ENCODE measurements at places on chromosomes 2 and 18. TPM values are rescaled to one million over a fixed set of nuclear protein-coding genes. Genes with fewer than 3 reads are reported as not detected.

Gene RFX8
- not detected for total RNA-seq

- no peaks in the 10 kb centered on the region for H3K4me1 ChIP-seq
- DNase-seq, result no peak
- H3K27me3 ChIP-seq, result no peaks in the 10 kb centered on the region
- no peak overlapping the region for H3K27ac ChIP-seq
- no peaks in the 10 kb centered on the region for H3K36me3 ChIP-seq
These were observed 1.9 kb downstream of the DOK6 start for GRCh38 chr18:69402533-69402989.

Gene RAX
- not detected for total RNA-seq

Gene CLK1
- 57.0 TPM for total RNA-seq

GRCh38 chr2:227817336-227817735 lies 3.7 kb downstream of the CCL20 start:
- no peaks in the 10 kb centered on the region for H3K36me3 ChIP-seq
- no peaks in the 10 kb centered on the region for H3K27me3 ChIP-seq
- peak overlapping the region; percentile 55 for H3K4me3 ChIP-seq
- H3K27ac ChIP-seq, result peak overlapping the region; percentile 98
- H3K4me1 ChIP-seq, result peaks cover 56% of the 10 kb centered on the region
- DNase-seq, result no peak

DNA sequence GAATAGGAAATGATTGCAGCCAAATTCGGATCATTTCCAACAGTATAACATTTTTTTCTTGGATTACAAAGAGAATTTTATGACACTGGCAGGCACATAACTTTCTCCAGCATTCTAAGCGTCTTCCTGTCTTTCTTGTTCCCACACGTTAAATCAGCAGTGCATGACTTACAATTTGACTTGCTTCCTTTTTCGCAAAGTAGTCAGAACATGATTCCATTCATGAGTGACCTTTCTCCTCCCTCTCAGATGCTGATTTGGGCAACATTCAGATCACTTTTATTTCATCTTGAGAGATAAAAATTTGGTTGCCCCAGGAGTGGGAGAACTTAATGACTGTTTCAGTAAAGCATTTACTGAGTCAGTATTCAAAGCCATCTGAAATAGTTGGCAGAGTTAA lies 858.7 kb upstream of the ACVR2A start:
- no peaks in the 10 kb centered on the region for H3K36me3 ChIP-seq
- H3K4me3 ChIP-seq, result no peak overlapping the region
- DNase-seq, result no peak
